ENCODE measurements at places on chromosomes 11 and 22.

DNA sequence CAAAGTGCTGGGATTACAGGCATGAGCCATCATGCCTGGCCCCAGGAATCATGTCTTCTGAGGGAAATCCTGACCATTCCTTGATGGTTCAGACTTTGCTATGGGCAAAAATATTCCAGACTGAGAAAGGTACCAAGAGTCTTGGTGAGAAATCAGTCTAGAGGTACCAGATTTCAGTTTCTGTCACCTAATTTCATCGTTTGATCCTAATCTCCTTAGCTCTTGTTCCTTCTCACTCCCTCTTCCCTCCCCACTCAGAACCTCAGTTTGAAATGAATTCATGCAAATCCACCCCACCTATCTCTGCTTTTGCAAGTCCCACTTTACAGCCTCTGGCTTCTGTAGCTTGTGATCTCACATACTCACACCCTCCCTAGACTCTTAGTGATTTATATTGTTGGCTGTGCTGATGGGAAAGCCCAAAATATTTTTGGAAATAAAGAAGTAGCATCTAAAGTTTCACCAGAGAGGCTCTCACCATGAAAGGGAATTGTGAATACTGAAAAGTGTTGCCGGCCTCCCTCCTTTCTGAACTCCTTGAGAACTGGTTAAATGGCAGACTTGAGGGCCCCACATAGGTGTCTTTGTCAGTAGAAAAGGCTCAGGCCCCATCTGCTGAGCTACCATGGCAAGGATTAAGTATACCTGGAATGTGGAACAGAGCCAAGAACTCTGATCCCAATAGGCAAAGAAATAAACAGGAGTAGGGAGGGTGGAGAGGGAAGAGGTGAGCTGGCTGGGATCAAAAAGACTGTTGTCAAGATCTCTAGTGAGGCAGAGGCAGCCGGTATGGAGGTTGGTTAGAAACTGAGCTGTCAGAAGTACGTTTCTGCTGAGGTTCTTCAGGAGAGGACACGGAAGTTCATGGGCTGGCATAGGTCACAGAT is 190.5 kb upstream of the MTMR2 start:
- no peak for DNase-seq

GRCh38 chr11:44258190-44258489 is 51.8 kb downstream of the ALX4 start:
- no peak for DNase-seq

DNA sequence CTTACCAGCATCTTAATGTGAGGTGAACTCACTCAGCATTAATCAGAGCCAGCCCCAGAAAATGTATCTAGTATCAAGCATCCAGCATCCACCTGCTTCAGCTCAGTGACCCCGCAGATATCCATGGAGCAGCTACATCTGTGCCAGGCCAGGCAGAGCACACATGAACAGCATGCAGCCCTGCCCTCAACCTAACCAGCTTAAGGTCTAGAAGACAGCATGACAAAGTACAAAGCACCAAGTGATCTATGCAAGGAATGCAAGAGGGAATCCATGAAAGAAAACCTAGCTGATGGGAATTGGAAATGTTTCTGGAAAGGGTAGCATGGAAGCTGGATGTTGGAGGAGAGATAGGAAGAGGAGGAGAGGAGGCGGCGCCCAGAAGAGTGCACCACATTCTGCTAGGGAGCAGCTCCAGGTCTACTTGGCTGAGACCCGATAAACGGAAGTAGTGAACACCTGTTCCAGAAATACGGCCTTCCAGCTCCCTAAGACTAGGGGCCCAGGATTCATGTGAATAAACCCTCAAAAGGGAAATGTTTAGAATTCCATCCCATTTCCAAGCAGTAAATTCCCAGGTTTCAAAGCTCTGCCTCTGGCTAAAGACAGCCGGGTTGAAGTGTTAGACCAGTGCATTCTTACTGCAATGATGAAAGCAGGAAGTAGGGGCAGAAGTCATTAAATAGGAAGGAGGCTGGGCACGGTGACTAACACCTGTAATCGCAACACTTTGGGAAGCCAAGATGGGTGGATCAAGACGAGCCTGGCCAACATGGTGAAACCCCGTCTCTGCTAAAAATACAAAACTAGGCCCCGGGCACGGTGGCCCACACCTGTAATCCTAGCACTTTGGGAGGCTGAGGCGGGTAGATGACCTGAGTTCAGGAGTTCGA is 23.5 kb upstream of the L3MBTL2 start:
- DNase-seq = no peak

GRCh38 chr11:46684367-46684766 is 16.1 kb downstream of the ARHGAP1 start:
- DNase-seq = no peak
